ENCODE measurements at places on chromosomes 5 and 9.

- DNase-seq, result no peak
Observed at GRCh38 chr9:134294153-134295071, 31.8 kb upstream of the RXRA start.

GRCh38 chr9:82206946-82207345 lies 218.4 kb downstream of the SPATA31D1 start:
- no peak for DNase-seq

GRCh38 chr9:127805620-127806019 lies 2.9 kb downstream of the FPGS start:
- DNase-seq, result no peak

DNA sequence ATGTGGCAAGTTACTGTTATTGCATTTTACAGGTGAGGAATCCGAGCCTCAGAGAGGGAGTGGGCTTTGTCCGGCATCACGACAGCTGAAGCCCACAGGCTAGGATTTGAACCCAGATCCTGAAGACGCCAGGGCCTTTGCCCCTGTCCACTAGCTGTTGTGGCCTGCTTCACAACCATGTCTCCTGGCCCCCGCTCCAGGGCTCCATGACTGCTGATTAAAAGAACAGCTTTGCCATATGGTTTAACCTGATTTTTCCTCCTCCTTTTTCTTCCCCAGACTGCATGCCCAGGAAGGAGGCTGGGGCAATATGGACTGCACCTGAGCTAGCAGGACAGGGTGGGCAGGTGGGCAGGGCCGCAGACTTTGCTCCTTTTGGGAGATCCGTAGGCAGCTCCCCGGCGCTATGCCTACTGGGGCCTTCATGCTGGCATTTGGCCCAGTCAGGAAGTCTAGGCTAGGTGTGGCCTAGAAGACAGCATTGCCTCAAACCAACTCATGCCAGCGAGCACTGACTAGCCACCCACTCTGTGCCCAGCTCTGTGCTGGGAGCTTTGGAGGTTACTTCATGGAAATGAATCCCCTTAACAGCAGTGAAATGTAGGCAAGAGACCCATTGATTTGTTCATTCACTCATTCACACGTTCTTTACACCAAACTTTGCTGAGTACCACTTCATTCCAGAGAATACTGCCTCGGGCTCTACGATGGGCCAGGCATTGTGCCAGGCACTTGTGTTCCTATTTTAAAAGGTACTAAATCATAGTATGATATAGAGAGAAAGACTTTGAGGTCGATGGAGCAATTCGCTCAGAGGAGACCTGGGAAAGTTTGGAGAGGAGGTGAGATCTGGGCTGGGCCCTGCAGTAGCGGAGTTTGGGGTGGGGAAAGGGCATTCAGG lies 94.3 kb upstream of the CPEB4 start:
- no peak for DNase-seq

DNA sequence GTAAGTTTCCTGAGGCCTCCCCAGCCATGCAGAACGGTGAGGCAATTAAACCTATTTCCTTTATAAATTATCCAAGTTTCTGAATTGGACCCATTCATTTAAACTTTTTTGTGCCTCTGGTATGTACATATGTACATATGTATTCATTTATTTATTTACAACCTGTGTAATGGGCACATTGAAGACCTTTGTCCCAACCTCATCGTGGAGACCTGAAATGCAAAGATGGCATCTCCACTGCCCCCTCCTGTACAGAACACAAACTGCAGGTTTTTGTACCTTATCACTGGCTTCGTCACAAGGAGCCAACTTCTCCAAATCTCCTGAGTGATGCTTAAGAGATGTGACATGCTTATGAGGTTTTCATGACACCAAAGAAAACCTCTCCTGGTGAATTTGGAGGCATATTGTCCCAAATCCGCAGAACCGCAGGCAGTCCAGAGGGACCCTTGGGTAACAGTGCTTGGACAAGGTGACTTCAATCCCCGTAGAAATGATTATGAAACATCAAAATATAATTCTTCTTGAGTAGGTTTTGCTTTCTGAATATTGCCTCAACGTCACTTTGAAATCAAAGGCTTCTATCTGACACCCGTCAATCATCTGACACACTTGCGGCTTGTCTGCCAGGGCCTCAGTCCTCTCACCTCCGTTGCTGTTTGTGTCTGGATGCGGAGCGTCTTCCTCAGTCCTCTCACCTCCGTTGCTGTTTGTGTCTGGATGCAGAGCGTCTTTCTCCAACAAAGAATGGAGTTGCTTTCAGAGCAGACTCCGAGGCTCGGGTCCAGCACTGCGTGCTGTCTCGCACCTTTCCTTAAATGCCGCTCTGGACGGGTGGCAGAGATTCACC lies 135.0 kb upstream of the IRX4 start:
- no peak for DNase-seq
